ENCODE measurements at places on chromosomes 4 and X.
A peak's percentile ranks its signal among the peaks of the same experiment; 100 is the strongest.

DNA sequence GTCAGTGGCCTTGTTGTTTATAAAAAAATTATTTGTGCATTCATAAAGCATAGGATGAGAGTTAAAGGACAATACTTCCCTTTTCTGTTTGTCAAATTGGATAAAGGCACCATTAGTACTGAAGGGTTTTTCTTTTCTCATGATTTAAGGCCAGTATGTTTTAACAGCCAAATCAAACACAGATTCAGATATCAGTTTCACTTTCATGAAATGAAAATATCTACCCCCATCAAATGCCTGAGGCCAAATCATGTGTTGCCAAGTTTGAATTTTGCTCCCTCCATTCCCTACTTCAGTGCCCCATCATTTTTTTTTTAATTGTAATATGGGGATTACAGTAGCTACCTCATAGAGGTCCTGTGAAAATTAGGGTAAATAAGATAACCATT lies 745.9 kb downstream of the RPA4 start:
- no peak for DNase-seq

- peak; percentile 75 for DNase-seq
These were observed 119.8 kb downstream of the NEK1 start for GRCh38 chr4:169492436-169493163.

DNA sequence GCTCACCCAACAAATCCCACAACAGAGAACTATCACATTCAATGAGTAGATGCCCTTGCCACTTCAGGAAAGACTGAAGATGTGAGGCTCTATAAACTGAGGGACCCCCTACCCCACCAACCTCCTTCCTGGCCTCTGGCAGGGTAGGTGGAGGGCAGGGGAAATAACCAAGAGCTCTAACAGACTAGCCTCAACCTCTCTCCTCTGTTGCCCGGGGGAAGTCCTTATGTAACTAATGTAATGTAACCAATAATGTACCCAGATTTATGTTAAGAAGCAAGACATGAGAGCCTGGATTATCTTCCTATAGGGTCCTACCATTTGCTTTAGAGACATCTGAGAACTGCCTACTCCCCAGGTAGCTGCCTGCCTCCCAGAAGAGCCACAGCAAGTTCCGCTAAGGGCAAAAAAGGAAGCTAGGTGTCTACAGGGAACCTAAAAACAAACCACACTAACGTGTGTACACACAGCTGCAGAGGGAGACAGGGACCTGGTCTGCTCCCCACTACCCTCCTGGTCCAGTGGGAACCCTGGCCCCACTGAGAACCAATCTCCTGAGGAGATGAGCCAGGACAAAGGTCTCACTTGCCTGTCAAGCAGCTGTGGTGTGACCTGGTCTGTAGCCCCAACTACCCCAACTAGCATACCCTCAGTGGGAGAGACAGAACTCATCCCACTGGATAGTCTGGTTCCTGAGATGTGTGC lies 17.7 kb downstream of the OTUD5 start:
- DNase-seq, result no peak

GRCh38 chr4:168153596-168154440 lies 61.5 kb downstream of the ANXA10 start:
- peak; percentile 86 for DNase-seq
